ENCODE measurements at places on chromosomes 12 and 14.

GRCh38 chr12:78406828-78407227 is 457.7 kb upstream of the SYT1 start:
- no peak for DNase-seq

DNA sequence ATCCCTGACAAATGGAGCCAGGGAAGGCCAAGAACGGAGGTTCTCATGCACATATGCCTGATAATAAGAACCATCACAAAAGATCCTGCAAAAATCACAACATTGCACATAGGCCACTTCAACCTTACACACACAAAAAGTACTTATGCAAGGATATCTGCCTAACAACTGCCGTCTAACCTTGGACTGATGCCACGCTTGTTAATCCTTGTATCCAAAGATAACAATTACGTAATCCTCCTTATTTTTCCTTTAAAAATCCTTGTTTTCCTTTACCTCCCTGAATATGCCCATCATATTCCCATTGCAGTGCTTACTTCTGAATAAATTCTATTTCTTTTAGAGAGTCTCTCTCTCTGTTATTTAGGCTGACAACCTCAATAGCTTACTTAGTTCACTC is 59.5 kb downstream of the TMEM116 start:
- no peak for DNase-seq

GRCh38 chr12:123533672-123534643 is at the start of gene RILPL1:
Gene RILPL1, minus strand, starts transcription at chr12:123533719. Its CDS starts 237 bp downstream, at chr12:123533482.
- no peak for DNase-seq

DNA sequence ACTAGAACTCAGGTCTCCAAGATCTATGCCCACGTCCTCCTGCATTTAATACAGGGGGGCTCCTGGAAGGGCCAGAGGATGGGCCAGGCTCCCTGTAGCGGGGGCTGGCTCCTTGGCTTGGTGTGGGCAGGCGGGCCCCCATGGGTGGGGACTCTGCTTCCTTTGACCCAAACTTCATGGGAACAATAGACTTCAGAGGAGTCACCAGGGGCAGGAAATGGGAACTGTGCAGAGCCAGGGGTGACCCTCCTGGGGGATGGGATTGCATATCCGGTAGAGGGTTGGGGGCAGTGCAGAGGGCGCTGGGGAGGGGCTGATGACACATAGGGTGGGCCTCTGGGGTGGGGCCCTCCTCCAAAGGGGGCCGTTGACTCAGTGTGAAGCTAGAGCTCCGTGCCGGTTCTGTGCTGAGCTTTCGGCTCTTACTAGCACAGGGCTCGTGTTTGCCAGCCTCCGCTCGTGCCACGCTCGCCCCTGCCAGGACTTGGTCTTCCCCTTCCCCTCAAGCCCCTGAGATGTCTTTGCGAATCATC is 4.6 kb downstream of the TEAD4 start:
- no peak for DNase-seq

DNA sequence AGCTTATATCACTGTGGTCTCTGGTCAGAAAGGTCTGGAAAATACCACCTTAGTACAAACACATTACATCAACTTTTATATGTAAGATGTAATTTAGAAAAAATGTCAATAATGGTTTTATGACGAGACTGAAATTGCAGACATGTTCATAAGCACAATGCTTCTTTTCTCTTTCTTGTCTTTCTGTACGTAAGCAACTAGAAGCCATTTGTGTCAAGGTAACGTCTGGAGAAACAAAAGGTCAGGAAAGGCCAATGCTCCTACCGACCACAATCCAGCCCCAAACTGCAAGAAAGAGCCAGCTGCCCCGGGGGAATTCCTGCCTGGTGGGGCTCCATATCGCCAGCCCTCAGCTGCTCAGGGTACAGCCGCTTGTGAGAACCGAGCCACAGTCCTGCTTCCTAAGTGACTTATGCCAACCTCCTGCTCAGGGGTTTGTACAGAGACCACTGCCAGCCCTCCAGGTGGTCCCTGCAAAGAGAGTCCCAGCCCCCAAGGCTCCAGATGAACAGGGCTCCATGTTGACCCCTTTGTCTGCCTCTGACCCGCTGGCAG is 6.3 kb downstream of the ZNF839 start:
- DNase-seq, result no peak

GRCh38 chr12:132108211-132108832 is 35.8 kb downstream of the DDX51 start:
- no peak for DNase-seq

DNA sequence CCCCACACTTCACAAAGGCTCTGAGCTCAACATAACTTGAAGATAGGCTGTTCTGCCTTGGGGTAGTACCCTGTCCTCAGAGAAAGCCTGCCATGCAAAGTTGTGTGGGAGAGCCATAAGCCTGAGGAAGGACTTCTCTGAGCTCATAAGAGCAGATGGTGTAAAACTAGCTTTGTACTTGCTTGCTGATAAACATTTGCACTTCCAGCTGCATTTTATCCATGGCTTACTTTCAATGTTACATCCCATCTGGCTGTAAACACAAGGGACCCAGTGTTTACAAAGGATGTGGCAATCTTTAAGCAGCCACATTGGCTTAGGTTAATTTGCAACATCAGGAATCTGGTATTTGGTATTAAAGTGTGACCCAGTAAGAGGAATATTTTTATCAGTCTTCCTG is 258.1 kb downstream of the IPO8 start:
- DNase-seq, result no peak

DNA sequence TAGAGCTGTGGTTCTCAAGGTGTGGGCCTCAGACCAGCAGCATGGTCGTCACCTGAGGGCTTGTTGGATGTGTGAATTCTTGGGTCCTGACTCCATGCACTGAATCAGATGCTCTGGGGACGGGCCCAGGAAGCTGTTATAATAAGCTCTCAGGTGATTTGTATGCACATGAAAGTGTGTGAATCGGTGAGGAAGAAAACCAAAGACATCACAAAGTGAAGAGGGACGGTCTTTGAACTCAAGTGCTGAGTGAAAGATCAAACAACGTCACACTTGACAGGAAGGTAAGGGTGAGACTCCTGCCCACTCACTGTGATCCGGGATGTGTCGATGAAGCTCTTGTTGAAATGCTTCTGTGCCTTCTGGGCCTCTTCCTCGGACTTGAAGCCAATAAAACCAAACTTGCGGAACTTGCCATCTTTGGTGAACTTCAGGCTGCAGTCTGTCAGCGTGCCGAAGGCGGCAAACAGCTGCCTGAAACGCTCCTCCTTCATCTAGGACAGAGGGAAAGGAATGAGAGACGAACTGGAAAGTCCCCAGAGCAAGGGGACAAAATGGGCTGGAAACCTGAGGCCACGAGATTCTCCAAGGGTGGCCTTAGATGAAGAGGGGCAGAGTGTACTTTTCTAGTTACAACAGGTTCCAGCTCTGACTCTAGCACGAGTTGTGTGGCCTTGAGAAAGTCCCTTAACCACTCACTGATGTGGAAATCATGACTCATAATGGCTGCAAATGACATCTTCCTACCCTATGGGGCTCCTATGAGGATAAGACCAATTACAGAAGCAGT is 4.0 kb downstream of the RBM19 start:
- no peak for DNase-seq

- DNase-seq, result no peak
Observed at GRCh38 chr12:52826611-52827498, 7.3 kb downstream of the KRT79 start.

GRCh38 chr14:82855912-82856391 is 1322.3 kb upstream of the SEL1L start:
- no peak for DNase-seq

DNA sequence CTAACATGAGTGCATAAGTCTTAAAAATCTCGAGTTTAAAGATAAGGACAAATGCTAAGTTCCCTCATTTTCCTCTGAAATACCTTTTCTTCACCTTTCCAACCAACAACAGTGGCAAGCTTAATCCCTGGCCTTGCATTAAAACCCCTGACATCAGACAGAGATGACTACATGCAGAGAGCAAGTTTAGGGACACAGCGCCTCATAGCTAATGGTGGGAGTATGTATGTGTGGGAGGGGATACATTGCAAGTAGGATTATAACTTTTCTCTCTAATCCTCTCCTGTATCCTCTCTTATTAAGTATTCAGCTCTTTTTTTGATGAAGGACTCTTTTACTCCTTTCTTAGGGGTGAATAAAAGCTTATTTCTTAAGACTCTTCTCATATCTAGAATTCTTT is 547.1 kb downstream of the CCER1 start:
- DNase-seq, result no peak

GRCh38 chr12:2384029-2384386 is 331.2 kb downstream of the CACNA1C start:
- no peak for DNase-seq

GRCh38 chr14:92830902-92831301 is 36.8 kb downstream of the GOLGA5 start:
- DNase-seq, result no peak

DNA sequence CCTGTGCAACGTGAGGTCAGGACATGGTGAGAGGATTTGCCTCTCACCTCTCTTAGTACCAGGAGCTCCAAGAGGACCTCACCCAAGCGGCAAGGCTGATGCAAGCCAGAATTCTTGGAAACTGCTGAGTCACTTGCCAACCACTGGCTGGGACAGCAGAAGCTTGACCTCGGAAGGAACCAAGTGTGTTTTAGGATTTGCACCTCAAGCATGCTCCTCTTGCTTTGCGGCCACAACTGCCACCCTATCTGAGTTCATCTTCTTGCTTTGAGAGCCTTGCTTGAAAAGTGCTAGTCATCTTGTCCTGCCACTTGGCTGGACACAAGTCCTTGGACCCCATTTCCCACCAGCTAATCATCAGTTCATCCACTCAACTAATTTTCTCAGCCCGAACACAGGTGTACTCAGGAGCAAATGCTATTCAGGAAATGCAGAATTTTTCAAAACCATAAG is 195.8 kb downstream of the SLC25A21 start:
- DNase-seq, result no peak

DNA sequence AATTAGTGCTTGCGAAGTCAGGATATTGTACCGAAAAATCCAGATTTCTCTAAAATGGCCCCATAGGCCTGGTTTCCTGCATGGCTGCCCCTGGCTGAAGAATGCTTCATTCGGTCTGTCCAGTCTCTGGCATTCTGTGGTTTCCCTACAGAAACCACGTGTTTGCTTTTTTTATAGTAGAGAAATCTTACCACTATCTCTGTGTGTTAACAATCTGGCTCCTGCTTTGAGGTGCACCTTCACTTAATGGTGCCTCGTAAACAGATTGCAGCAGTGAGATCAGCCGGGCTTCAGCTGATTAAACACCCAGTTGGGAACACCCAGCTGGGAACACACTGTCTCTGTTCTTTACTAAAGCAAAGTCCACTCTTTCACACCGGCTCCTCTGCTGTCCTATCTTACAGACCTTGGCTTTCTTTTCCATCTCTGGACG is 6.7 kb upstream of the DNAAF2 start:
- DNase-seq, result no peak

- DNase-seq, result no peak
Observed at GRCh38 chr12:79934281-79935020, 446 bp downstream of the PPP1R12A start.

GRCh38 chr14:96206461-96206860 is 1.8 kb downstream of the BDKRB2 start:
- no peak for DNase-seq

DNA sequence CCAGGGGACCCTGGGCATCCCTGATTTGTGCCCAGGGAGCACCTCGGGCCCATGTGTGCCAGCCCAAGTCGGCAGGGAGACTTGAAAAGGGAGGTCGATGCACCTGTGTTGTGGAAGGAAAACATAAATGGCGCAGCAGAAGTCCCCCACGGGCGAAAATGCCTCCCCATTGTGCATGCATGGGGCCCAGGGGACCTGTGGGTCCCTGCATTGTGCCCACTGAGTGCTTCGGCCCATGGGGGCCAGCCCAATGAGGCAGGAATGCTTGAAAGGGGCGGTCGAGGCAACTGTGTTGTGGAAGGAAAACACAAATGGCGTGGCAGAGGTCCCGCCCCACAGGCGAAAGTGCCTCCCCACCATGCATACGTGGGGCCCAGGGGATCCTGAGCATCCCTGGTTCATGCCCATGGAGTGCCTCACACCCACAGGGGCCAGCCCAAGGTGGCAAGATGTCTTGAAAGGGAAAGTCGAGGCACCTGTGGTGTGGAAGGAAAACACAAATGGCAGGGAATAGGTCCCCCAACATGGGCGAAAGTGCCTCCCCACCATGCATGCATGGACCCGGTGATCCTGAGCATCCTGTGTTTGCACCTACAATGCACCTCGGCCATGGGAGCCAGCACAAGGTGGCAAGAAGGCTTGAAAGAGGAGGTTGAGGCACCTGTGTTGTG is 368.0 kb downstream of the ALG10 start:
- no peak for DNase-seq

DNA sequence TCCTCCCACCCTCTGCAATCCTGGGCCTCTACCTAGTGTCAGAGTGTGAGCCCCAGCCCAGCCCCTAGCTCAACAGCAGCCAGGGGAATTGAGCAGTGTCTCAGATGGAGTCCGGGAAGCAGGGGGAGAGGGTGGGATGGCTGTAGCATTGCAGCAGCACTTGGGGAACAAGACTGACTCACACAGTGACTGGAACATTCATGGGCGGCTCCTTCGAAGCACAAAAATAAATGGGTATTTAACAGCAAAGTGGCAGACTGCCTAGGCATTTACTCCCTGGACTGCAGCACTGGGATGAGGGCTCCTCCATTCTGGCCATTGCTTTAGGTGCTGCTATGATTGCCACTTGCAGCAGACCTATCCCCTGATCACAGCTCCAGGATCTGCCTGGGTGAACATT is 46.0 kb upstream of the STK38L start:
- DNase-seq, result no peak

DNA sequence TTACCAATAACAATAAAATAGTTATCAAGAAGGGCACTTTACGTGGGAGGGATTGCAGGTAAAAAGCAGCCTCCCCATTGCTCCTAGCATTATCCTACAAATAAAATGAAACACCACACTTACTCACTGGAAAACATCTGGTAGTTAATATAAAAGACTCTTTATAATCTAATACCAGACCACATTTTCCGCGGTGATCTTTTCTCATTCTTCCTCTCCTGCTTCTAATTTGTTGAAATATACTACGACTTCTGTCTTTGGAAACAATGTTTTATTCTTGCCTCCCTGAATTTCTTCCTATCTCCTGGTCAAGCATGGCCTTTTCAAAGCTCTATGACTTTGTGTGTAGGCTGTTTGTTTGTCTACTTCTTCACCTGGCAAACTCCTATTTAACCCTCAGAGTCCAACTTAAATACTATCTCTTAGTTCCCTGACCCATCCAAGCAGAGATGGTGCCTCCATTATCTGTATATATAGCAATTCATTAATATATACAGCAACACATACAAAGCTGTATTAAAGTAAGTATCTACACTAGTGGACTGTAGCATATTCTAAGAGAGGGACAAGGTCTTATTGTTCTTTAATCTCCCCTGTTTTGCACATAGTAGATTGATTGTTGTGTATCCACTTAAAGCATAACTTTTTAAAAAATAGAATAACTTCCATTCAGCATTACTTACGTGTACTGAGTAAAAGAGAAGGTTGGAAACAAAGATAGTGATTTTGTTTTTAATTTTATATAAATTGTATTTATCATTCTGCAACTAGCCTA is 228.3 kb downstream of the CEP128 start:
- DNase-seq, result no peak

DNA sequence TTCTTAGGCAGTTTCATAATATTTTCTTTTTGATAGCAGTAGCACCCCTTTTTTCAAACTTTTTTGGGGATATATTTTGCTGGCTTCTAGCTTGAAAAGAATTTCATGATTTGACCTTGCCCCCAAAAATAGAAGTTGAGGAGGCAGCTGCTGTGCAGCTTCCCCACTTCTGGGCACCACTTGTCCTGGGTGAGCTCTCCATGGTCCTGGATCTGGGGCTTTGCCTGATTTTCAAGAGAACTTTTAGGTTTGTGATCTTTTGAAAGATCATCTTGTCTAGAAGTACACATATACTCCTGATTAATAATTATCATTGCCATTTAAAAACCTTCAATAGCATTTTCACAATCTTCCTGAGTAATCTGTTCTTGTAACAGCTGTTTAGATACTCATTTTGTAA is 271.6 kb downstream of the NPAS3 start:
- no peak for DNase-seq

- no peak for DNase-seq
Observed at GRCh38 chr14:53663709-53664108, 292.9 kb downstream of the BMP4 start.
